ENCODE measurements at places on chromosomes 1 and 21.

GRCh38 chr1:193827516-193827915, 641.1 kb upstream of the B3GALT2 start:
- DNase-seq, result no peak

- no peak for DNase-seq
Measured at GRCh38 chr1:217184854-217185253, 446.0 kb downstream of the GPATCH2 start.

GRCh38 chr1:47433037-47433421, 4.8 kb upstream of the FOXD2 start:
- no peak for DNase-seq

DNA sequence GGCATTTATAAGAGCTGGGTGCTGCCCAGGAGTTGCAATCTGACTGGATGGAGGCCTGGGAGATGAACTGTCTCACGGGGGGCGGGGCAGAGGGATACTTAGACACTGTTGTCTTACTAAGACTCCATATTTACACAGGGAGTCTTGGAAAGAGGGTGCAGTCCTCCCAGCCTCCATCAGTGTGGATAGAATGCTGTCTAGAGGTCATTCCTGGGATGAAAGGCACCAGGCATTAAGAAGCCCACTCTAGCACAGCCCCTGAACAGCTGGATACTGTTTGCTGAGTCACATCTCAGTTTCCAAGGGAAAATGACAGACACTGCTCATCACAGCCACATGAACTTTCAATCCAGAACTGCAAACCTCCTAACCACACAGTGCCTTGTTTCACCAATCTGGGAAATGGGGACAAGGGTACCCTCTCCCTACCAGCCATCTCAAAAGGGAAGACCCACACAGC, 43.3 kb downstream of the SSBP3 start:
- DNase-seq, result no peak

All from GM13977 (cell line).